ENCODE measurements at places on chromosomes 4 and X.

DNA sequence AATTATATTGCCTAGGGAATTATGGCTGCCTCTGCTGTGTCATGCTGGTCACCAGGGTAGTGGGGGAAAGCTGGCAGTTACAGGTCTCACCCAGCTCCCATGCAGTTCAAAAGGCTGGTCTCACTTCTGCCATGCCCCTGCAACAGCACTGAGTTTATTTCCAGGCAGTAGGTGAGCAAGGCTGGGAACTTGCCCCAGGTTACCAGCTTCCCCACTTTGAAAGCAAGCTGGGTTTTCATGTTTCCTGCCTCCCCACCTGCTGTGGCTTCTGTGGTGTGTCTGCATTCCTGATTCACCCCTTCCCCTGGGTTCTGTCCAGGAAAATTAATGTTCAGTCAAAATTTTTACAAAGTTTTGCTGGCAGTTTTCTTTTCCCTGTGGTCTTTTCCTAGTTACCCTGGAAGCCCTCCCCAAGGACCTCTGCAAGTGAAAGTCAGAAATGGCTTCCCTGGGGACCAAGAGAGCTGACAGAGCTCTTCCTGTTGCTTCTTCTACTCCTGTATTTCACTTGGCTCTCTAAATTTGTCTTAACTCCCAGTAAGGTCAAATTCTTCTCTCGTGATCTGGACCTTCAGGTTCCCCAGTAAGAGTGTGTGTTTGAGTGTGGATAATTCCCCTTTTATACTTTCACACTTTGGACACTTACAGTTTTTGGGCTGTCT lies 58.5 kb upstream of the AGTR2 start:
- no peak for DNase-seq

DNA sequence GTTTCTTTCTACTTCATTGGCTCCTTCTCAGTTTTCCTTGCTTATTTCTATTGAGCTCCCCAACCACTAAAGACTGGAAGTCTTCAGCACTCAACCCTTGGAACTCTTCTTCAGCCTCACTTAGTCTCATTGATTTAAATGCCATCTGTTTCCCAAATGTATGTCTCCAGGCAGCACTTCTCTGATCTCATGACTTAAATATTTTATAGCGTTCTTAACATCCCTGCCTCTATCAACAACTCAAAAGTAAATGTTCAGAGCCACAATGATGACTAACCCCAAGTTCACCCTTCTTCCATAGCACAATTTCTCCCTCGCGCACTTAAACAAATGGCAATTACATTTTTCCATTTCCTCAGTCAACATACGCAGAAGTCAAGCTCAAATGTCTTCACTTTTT lies 1393.3 kb downstream of the ARAP2 start:
- DNase-seq, result no peak

DNA sequence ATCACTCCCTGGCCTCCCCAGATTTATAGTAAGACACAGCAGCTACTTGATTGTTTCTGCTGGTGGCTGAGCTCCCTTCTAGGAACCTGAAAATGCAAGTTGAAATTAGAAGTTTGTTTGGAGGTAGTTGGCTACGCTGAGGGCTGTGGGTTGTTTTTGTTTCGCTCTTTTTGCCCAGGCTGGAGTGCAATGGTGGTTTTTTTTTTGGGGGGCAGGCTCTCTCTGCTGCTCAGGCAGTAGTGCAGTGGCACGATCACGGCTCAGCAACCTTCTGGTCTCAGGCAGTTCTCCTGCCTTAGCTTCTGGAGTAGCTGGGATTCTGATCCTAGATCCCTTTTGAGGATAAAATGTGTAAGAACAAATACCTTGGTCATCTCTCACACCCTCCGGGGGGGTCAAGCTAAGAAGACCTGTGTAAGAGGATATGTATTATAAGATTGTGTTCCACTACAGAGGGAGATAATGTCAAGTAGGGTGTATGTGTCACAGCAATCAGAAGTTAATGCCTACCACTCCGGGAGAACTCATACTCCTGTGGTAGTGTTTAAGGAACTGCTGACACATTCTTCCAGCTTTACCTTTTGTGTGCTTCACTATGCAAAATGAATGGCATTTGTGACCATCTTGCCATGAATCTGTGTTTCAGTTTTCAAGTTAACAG lies 9.7 kb downstream of the JADE1 start:
- no peak for DNase-seq

GRCh38 chr4:184217634-184218033 lies at the start of gene ENPP6:
TSS of gene ENPP6 (minus strand) at chr4:184217873. CDS start at chr4:184217819, 54 bp downstream.
- no peak for DNase-seq

GRCh38 chrX:123267220-123267619 lies 83.1 kb downstream of the GRIA3 start:
- DNase-seq, result no peak

- DNase-seq, result no peak
Observed at GRCh38 chrX:133171962-133172708, 46.0 kb downstream of the TFDP3 start.

All from stimulated activated naive B cell treated with anti-CD40 and anti-IgM and Interleukin-4, amounts not matched to agents 10 μg/mL and 1 μg/mL and 100 μg/mL, for 72 hours (primary cell).